NCI-H2171 treated with DMSO at 0.1 percent for 48 hours (cell line): ENCODE measurements at places on chromosomes 4 and X.

GRCh38 chrX:31036895-31037294 is 34.9 kb downstream of the FTHL17 start:
- no peak for DNase-seq

DNA sequence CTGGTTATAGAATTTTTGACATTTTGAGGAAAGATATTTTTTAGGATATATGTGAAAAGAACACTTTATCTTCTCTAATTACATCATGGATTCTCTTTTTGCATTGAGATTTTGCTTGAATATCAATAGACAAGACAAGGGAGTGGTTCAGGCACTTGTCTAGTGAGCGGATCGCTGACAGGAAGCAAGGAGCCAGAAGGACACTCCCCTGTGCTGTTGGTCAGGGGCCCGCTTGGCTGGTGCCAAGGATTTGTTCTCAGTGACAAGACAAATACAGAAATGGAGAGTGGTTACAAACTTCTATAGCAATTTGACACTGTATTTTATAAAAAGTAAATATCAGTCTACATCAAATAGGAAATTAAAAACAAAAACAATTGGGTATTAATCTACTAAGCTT is 60.0 kb downstream of the SLC9B1 start:
- DNase-seq = no peak

- DNase-seq = peak; percentile 62
These were observed 72.9 kb upstream of the STIM2 start for GRCh38 chr4:26787461-26788340.

DNA sequence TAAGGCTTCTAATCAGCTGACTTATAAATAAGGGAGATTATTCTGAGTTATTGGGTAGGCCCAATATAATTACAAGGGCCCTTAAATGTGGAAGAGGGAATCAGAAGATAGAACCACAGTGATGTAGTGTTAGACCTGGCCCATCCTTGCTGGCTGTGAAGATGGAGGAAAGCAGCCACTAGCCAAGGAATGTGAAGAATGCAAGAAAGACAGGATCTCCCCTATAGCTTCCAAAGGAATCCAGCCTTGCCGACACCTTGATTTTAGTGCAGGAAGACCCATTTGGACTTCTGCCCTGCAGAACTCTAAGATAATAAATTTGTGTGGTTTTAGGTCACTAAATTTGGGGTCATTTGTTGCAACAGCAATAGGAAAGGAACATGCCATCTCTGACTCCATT is 150.6 kb downstream of the SPATA18 start:
- DNase-seq = no peak

GRCh38 chr4:52588097-52588496 is 71.0 kb downstream of the USP46 start:
- DNase-seq = no peak
